Ovary (tissue), 10 donors: ENCODE measurements at places on chromosomes 3 and 15. TPM values are rescaled to one million over a fixed set of nuclear protein-coding genes. Genes with fewer than 3 reads are reported as not detected.
A peak's percentile ranks its signal among the peaks of the same experiment; 100 is the strongest.

DNA sequence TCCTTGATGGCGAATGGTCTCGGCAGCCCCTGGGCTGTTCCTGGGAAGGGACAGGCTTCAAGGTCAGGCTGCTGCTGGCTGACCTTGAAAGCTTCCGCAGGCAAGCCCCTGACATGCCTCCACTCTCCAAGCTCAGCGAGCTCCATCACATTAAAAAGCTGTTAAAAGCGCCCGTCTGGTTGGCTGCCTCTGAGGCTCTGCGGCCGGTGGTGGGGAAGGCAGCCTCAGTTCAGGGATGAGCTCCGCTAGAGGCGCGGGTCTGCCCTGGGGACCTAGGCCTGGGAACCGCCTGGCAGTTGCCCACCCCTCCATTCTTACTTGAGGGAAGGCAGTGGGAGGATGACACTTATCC lies 103.8 kb downstream of the LINGO1 start:
- DNase-seq, result peak; percentile 60
- peaks cover 25% of the 10 kb centered on the region for H3K4me1 ChIP-seq
- H3K36me3 ChIP-seq, result no peaks in the 10 kb centered on the region
- peak overlapping the region; percentile 45 for H3K27ac ChIP-seq
- no peaks in the 10 kb centered on the region for H3K27me3 ChIP-seq

- H3K4me3 ChIP-seq, result no peak overlapping the region
- H3K4me1 ChIP-seq, result no peaks in the 10 kb centered on the region
- H3K27me3 ChIP-seq, result no peaks in the 10 kb centered on the region
- no peaks in the 10 kb centered on the region for H3K36me3 ChIP-seq
Observed at GRCh38 chr3:110821586-110821985, 250.0 kb upstream of the NECTIN3 start.

DNA sequence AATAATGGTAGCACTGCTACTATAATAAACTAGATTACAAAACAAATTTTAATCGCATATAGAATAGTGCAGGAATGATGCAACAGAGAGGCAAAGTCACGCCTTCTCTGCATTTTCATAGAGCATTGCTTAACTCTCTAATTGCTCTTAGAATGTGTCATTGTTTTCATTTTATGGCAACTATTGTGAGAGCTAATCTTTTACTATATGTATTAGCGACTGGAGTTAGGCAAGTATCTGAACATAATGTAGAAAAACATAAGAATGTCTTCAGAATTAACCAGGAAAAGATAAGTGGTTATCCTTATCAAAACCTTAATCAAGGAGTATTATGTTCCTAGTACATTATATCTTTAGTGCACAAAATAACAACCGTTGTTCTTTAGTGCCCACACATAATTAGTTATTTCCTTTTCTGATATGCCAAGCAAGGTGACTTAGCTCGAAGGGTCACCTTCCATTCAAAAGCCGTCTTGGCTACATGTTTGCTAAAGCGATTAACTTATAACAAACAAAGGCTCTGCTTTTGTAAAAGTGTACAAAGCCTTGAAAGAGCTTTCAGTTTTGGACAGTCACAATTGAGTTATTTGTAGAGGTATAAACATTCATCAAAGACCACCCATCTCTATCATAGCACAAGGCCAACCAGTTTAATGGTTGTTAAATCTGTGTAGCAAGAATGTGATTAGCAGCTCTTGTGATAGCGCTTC lies 1328.9 kb downstream of the ROBO2 start:
- H3K36me3 ChIP-seq, result no peaks in the 10 kb centered on the region
- H3K27me3 ChIP-seq, result no peaks in the 10 kb centered on the region
- H3K27ac ChIP-seq, result no peak overlapping the region
- no peak for DNase-seq

GRCh38 chr3:72245183-72245811 lies 460.3 kb upstream of the PROK2 start:
- H3K27ac ChIP-seq, result no peak overlapping the region
- peaks cover 20% of the 10 kb centered on the region for H3K4me1 ChIP-seq
- H3K36me3 ChIP-seq, result no peaks in the 10 kb centered on the region
- H3K4me3 ChIP-seq, result no peak overlapping the region
- DNase-seq, result peak; percentile 42
- H3K27me3 ChIP-seq, result no peaks in the 10 kb centered on the region

DNA sequence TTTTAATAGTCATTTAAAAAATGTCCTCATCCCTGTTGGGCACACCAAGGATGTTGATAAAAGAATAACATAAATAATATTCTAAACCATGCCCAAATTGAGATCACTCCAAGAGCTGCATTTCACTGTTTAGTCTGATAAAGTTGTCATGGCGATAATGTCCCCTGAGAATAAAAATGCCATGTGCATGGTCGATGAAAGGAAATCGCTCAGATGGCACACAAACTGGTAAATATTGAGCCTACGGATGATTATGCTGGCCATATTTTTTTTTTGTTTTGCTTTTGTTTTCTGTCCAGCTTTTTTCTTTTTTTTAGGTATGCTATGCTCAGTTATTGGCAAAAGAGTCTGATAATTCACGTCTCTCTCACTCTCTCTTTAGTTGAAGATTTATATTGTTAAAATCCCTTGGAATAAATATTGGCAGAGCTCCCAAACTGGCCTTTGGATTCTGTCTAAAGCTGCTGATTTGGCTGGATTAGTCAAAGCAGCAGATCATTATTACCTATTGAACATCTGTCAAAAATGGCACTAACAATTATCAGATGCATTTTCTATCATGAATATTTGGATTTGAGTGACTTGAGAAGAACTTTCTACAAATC lies 643.8 kb downstream of the SQOR start:
- H3K27me3 ChIP-seq, result no peaks in the 10 kb centered on the region
- no peak for DNase-seq
- H3K27ac ChIP-seq, result no peak overlapping the region

DNA sequence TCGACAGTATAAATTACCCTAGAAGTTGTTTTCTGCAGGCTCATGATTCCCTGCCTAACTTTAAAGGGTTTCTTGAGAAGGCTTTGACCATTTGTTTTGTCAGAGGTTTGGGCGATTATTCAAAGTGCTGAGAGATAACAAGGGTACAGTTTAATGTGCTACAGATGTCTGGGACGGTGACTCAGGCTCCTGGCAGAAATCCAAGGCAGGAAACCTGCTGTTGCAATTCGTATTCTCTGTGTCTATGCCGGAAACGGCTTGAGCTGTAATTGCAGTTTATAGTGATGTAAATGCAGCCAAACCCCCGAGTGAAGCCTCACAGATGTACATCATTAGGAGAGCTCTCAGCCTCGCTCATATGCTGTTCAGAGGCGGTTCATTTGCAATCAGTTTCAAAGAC lies 65.6 kb downstream of the SYNPR start:
- no peaks in the 10 kb centered on the region for H3K4me1 ChIP-seq
- DNase-seq, result peak; percentile 57
- H3K27ac ChIP-seq, result no peak overlapping the region
- H3K4me3 ChIP-seq, result no peak overlapping the region

DNA sequence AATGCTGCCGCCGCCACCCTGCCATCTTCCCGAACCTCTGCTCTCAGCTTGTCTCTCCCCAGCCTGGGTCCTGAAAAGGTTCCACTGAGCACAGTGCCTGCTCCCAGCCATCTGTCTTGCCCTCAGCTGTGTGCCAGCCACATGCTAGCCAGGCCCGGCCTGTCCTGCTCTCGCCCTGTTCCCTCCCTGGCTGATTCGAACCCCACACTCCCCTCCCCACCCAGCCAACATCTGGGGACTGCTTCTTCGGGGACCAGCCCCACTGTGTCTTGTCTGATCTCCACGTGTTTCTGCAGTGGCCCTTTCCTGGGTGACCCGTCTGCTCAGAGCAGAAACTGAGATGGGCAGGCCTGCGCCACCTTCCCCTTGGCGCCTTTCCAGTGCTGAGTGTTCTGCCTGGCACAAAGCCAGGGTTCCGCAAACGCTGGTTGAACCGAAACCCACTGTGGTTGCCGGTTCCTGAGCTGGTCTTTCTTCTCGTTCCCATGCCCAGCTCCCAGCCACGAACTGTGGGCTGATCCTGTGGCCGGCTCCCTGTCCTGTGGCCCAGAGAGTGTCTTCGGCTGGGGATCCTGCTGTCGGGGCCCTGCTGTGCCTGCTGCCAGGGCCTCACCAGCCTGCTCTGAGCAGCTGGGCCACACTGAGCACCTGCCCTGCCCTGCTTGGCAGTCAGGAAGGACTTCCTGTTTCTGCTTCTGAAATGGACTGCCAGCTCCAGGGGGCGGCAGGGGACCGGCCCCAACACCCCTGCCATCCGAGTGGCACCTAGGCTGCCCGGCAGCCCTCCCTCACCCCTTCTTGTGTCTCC lies 62.7 kb upstream of the KLF13 start:
- no peaks in the 10 kb centered on the region for H3K36me3 ChIP-seq
- no peak overlapping the region for H3K4me3 ChIP-seq
- no peaks in the 10 kb centered on the region for H3K27me3 ChIP-seq
- no peaks in the 10 kb centered on the region for H3K4me1 ChIP-seq
- peak; percentile 49 for DNase-seq

- H3K4me1 ChIP-seq, result no peaks in the 10 kb centered on the region
- no peak overlapping the region for H3K4me3 ChIP-seq
- H3K36me3 ChIP-seq, result no peaks in the 10 kb centered on the region
- DNase-seq, result no peak
- H3K27ac ChIP-seq, result no peak overlapping the region
- no peaks in the 10 kb centered on the region for H3K27me3 ChIP-seq
Observed at GRCh38 chr3:134606033-134607025, 44.5 kb downstream of the KY start.

- no peak overlapping the region for H3K4me3 ChIP-seq
- peaks cover 5% of the 10 kb centered on the region for H3K4me1 ChIP-seq
- DNase-seq, result no peak
- H3K36me3 ChIP-seq, result no peaks in the 10 kb centered on the region
- H3K27ac ChIP-seq, result no peak overlapping the region
- no peaks in the 10 kb centered on the region for H3K27me3 ChIP-seq
Observed at GRCh38 chr15:39931615-39932014, 2.3 kb upstream of the EIF2AK4 start.

RASL12 gene
- total RNA-seq, result 11.2 TPM

TIMP4 gene
- 5.2 TPM for total RNA-seq

CX3CR1 gene
- total RNA-seq, result 0.42 TPM

ALPK3 gene
- 0.92 TPM for total RNA-seq

SERP1 gene
- total RNA-seq, result 371 TPM

SPTBN5 gene
- 0.30 TPM for total RNA-seq

CSTA gene
- 43.9 TPM for total RNA-seq

FBXO40 gene
- 0.12 TPM for total RNA-seq

ZCWPW2 gene
- total RNA-seq, result 1.7 TPM

LDHAL6B gene
- not detected for total RNA-seq

SNTN gene
- total RNA-seq, result not detected

SEMA3G gene
- 12.3 TPM for total RNA-seq

C3orf80 gene
- total RNA-seq, result 0.32 TPM
